ENCODE measurements at places on chromosomes 1 and 21.

GRCh38 chr1:215543191-215543606 lies 23.9 kb upstream of the KCTD3 start:
- DNase-seq, result no peak

DNA sequence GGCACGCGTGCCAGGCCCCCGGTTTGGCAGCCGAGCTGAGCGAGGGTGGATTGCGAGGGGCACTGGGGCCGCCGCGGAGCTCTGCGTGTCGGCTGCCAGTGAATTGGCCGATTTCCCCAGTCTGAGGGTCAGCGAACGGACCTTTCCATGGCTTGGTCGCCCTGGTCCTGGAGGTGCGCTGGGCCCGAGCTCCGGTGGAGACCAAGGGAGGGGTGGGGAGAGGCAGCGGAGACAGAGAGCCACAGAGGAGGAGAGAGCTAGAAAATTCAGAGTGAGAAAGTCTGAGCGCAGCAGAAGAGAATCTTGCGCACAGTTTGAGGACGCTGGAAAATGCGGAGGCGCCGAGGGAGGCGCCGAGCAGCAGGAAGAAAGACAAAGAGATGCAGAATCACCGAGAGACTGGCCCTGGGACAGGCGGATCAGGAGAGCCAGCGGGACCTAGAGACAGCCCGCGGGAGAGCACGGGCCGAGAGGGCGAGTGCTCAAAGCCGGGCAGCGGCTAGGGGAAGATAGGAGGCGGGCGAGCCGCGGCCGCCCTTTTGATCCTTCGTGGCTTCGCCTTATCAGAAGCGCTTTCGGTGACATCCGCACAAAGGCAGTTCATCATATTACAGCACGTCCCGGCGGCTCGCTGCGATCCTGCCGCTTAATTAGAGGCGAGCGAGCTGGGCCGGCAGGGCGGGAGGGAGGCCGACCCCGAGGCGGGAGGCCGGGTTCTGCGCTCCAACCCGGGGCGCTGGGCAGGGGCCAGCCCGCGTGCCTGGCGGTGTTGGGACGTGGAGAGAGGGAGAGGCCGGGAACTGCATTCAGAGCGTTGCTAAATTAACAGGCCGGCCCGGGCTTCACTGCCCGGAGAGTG lies 12.7 kb downstream of the PAX7 start:
- peak; percentile 7 for DNase-seq

GRCh38 chr1:8661185-8662110 lies 156.0 kb downstream of the RERE start:
- peak; percentile 23 for DNase-seq

GRCh38 chr1:238674316-238674715 lies 712.1 kb upstream of the CHRM3 start:
- DNase-seq, result no peak

DNA sequence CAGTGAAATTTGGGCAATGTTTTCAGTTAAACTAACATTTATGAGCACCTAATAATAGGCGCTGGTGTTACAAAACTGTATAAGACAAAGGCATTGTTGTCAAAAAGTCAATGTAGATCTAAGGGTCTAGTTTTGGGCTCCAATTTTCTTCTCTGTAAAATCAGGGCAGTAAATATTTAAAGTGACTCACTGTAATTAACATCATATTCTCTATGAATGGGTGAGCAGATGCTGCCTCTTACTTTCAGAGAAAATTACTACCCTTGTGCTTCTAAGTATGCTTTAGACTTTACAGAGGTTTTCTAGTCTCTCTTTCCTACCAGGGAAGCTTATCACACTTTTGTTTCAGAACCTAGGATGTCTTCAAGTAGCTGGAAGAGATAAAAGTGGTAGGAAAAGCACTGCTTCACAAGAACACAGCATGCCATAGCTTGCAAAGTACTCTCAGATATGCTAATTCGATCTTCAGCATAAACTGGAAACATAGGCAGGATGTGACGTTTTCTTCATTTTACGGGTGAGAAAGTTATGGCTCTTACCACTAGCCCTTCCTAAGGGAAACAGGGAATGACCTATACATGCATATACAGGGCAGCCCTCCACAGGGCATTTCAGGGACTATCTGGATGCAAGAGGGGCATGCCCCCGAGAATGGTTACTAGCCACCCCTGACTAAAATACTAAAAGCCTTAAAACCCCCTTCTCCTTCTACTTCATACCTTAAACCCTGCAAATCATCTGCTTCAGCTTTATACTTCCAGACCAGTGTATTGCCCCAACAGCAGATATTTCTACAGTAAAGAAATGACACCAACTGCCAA lies 2.6 kb downstream of the C1orf116 start:
- DNase-seq, result no peak

- no peak for DNase-seq
Observed at GRCh38 chr1:157960773-157961172, 32.7 kb upstream of the KIRREL1 start.

DNA sequence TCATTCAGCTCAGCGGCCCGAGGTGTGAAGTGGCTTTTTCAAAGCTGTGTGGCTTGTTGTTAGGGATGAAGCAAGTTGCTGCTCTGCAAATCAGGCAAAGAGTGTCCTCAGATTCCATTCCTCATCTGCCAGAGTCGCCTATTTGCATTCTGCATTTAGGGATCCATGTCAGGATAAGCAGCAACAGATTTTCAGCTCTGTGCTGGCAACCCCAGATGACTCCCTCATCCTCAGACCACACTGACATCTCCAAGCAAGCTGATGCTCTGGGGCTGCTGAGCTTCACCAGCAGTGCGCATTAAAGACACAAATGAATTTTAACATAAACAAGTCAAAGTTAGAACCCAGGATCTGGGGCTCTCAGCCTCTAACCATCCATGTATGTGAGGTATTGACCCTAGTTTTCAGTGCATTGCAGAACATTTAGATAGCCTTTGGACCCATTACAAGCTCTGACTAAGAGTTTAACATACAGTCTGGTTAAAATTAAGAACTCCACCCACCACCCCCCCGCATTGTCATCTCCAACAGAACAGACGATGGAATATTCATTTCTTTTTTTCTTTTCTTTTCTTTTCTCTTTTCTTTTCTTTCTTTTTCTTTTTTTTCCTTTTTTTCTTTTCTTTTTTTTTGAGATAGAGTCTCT lies 10.9 kb downstream of the CFAP107 start:
- DNase-seq, result no peak

DNA sequence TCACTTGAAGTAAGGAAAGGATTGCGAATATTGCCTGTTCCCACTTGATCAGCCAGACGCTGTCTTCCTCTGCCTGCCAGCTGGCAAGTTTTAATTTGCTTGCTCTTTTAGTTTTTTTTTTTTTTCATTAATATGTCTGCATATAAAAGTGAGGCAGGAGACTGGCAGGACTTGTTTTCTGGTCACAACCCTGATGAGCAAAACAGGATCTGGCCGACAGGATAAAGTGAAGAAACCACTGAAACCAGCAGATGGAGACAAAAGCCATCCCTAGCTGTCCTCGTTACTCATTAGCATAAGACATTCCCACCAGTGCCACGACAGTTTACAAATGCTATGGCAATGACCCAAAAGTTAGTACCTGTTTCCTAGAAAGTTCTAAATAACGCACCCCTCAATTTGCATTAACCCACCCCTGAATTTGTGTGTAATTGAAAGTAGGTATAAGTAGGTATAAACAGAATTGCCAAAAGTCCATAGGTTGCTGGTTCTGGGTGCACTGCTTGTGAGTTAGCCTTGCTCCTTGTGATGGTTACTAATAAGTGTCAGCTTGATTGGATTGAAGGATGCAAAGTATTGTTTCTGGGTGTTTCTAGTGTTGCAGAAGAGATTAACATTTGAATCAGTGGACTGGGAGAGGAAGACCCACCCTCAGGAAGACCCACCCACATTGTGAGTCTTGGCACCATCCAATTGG lies 60.8 kb downstream of the ZNF684 start:
- peak; percentile 46 for DNase-seq

- peak; percentile 6 for DNase-seq
Observed at GRCh38 chr1:159141584-159142390, 29.6 kb upstream of the CADM3 start.

DNA sequence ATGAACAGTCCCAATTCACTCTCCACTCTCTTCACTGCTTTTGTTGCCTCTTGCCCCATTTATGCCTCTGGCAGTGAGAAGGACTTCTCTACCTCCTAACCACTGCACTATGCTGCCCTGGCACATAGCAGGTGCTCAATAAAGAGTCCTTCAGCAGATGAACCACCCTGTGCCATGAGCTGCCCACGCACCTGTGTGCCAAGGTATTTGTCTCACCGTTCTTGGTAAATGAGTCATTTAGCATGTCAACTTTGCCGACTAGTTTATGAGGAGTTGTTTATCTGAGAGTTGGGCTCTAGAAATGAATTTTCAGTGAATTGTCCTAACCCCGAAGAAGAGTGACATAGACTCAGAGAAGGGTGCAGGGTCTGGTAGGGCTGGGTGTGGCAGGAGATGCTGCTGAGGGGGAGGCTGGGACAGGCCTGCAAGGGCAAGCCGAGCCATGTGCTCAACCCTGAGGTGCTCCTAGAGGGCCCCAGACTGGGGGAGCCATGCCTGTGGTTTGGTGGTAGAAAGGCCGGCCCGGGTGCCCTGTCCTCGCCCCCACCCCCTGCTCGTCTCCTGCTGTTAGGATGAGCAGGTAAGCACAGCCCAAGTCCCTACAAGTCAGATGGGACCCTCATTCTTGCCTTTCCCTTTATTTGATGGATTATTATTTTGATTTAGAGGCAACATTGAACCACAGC lies 654.5 kb downstream of the MATN1 start:
- DNase-seq, result no peak

- DNase-seq, result no peak
Observed at GRCh38 chr21:45467221-45467779, 62.3 kb downstream of the COL18A1 start.

- DNase-seq, result no peak
Observed at GRCh38 chr1:240342251-240342625, 250.6 kb downstream of the FMN2 start.

GRCh38 chr1:157512036-157512969 lies 40.0 kb downstream of the FCRL5 start:
- DNase-seq, result no peak

DNA sequence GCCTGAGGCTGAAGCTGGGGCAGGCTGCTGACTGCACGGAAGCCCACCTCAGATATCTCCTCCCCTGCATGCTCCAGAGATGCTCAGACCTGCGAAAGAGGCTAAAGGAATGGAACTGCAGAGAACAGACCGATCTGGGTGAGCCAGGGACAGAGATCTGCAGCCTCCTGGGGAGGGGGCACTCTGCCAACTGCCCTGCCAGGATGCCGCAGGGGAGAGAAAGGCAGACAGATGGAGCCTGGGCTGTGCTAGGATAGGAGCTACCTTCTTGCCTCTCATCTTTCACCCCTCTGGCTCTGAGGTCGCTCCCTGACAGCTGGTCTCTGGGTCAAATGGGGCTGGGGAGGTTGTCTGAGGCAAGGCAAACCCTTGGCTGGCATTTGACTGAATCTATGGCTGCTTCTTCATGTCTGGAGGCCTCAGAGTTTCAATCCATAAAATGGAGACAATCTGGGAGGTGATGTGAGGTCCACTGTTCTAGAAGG lies 238.2 kb downstream of the GRIK3 start:
- no peak for DNase-seq

- no peak for DNase-seq
Observed at GRCh38 chr1:69946935-69947334, 258.4 kb downstream of the LRRC40 start.

DNA sequence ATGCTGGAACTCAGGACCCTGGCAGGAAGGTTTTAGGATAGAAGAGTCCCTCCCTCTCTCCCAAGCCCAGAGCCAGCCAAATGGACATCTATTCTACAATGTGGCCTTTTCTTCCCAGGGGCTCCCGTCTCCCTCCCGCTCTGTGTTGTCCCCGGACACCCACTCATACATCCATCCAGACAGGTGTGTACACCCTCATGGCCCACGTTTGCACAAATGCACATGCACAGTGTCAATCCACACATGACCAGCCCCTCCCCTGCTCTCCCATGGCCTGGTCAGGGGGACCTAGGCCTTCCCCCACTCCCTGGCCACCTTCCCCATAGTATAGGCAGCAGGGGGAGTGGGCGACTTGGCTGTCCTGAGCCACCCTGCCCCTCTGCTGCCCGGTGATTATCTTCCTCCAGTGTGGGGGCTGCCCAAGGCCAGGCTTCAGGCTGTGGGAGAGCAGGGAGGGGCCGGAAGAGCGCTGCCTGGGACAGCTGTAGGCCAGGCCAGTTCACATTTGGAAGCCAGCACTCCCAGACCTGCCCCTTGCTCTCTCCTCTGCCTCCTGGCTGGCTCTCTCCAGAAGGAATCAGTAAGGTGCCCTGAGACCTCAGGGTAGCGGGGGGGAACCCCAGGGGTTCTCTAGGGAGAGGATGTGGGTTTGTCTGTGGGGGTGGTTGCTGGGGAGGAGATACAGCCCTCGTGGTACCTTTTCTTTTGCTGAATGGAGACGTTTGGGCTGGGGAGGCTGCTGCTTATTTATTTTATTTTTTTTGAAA lies 4.1 kb upstream of the PTPN7 start:
- DNase-seq, result peak; percentile 11

GRCh38 chr1:162040001-162040400 lies 16.3 kb upstream of the OLFML2B start:
- DNase-seq, result no peak

- no peak for DNase-seq
Observed at GRCh38 chr21:25967901-25968438, 202.6 kb downstream of the APP start.

- no peak for DNase-seq
Observed at GRCh38 chr1:114986286-114986685, 43.3 kb upstream of the TSHB start.

- DNase-seq, result no peak
Observed at GRCh38 chr1:114203595-114204128, 50.0 kb upstream of the SYT6 start.

GRCh38 chr1:112358061-112358770 lies 37.8 kb upstream of the CTTNBP2NL start:
- DNase-seq, result no peak

- DNase-seq, result no peak
Observed at GRCh38 chr21:46254208-46254975, 25.8 kb upstream of the LSS start.

DNA sequence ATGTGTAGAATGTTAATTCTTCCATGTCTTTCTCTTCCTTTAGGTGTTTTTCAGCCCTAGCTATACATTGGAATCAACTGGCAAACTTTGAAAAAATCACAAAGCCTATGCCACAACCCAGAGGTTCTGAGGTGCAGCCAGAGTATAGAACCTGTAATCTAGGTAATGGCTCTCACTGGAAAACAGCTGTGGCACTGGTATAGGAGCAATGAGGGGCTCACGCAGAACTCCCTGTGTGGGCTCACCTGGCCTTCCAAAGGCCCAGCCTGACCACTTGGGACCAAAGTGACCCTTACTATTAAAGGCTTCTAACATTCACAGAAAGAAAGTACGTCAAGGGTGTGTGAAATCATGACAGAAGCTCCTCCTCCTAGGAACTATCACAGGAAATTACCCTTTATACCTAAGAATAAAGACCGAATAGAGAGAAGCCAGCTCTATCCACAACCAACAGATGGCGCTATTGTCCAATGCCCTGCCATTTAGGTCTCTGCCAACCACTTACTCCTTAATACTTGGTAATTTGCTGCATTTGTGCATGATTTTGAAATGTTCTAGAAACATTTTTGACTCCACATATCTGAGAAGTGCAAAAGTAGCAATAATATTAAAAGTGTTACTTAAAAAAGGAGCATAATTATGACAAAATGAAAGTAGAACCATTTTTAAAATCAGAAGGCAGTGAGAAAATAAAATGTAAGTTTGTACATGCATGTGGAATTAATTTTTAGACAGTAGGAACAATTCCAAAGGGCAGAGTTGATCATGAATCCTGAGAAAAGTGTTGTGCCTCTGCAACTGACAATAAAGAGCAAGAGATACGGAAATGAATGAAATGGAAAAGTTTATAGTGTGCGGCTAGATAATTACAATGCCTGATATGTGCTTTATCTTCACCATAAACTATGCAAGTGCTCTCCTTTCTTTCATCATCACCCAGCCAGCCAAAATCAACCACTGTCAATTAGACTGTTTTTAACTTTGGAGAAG lies 93.1 kb upstream of the HAO2 start:
- DNase-seq, result peak; percentile 67
